ENCODE measurements at places on chromosomes 1 and 21.

GRCh38 chr1:86696522-86696921, 7.9 kb upstream of the SH3GLB1 start:
- DNase-seq, result no peak

- peak; percentile 38 for DNase-seq
Observed at GRCh38 chr1:212630158-212630900, 21.8 kb downstream of the ATF3 start.

- DNase-seq, result no peak
Observed at GRCh38 chr1:74791491-74791890, 58.5 kb downstream of the TYW3 start.

GRCh38 chr21:31201548-31201947, 142.5 kb downstream of the TIAM1 start:
- no peak for DNase-seq

DNA sequence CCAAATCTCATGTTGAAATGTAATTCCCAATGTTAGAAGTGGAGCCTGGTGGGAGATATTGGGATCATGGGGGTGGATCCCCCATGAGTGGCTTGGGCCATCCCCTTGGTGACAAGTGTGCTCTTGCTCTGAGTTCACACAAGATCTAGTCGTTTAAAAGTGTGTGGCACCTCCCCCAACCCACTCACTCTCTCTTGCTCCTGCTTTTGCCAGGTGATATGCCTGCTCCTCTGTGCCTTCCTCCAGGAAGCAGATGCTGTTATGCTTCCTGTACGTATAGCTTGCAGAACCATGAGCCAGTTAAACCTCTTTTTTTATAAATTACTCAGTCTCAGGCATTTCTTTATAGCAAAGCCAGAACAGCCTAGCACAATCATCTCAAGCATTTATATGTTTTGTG, 23.0 kb upstream of the HSPA13 start:
- no peak for DNase-seq

DNA sequence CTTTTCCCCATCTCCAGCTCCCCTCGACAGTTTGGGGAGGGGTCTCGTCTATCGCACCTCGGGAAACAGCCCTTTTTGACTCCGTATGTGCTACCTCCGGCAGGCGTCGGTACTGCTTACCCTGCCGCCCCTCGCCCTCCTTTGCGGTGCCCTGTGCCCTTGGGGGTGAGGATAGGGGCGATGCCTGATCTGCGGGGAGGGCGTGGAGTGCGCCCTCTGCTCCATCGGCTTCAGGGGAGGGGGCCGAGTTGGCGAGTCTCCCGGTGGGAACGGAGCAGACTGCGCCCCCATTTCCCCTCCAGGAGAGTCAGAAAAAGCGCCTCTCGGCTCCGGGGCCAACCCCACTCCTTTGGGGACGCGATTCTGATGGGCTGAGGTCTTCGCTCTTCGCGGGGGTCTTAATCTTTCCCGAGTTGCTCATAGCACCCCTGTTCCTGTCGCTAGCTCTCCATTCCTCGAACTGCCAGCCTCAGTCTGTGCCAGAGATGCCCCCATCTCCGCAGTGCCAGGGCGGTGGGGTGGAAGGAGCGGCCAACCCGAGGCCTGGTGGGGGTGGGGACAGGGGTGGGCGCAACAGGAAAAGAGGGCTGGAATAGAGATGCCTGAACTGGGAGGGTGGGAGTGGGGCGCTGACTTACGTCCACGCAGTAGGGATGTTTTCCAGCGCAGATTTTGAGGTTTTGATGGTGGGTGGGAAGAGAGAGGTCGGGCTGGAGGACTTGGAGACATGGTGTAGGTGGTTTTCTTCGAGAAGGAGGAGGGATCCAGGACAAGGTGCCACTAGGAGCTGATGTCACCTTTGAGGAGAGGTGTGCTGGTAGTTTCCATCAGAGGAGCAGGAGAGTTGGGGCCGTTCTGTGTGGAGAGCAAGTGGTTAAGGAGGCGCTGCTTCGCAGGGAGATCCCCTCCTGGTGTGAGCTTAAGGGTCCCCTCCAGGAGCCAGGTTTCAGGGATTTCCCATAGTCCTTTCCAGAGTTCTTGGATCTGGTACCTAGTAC, 674 bp downstream of the PPFIA4 start:
- DNase-seq, result no peak

DNA sequence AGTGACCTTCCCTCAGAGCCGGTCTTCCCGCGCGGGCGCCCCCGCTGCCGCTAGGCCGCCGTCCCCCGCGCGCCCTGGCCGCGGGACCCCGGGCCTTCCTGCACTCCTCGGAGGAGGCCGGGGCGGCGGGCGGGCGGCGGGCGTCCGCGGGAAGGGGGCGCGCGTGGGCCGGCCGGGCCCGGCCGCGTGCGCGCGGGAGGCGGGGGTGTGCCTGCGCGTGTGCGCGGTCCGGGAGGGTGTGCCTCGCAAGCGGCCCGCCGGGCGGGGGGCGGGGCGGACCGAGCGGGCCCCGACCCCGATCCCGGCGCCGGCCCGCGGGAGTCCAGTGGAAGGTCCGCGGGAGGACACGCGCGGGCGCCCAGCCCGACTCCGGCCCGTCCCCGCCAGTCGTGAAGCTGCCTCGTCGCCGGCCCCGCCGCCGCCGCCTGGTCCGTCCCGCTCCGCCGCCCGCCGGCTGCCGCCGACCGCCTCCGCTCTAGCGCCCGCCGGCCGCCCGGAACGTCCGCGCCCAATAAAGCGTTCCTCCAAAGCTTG, 438 bp downstream of the MRPS6 start:
- peak; percentile 21 for DNase-seq
